ENCODE measurements at places on chromosomes 11 and 22. TPM values are rescaled to one million over a fixed set of nuclear protein-coding genes. Genes with fewer than 3 reads are reported as not detected.

- no peak for DNase-seq
These were observed 21.8 kb downstream of the XKR3 start for GRCh38 chr22:16803255-16803917.

- peak; percentile 34 for DNase-seq
These were observed 43.2 kb downstream of the PANX1 start for GRCh38 chr11:94171693-94172440.

GRCh38 chr11:74838188-74838587 lies 89.5 kb downstream of the RNF169 start:
- DNase-seq: no peak

DNA sequence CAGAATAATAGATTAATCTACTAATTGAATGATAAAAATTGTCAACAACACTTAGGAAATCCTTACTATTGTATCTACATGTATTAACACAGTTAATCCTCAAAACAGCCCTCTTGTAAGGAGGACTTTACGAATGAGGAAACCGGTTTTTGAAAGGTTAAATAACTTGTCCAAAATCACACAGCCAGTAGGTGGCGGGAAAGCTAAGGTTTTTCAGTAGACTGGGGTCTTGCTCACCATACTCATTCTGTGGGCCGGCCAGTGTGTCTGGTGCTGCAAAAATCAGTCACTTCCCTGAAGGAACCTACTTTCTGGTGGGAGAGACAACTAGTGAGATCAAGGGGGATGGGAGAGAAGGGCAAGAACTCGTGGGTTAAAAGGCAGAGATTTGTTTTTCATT lies 3.8 kb downstream of the DCPS start:
- no peak for DNase-seq

GRCh38 chr22:20578192-20578591 lies 70.8 kb downstream of the MED15 start:
- DNase-seq: peak; percentile 55

- DNase-seq: no peak
These were observed 164.3 kb downstream of the AASDHPPT start for GRCh38 chr11:106241601-106242257.

GRCh38 chr11:27390318-27391295 lies 27.6 kb upstream of the CCDC34 start:
- no peak for DNase-seq

GRCh38 chr11:30017445-30017895 lies 640 bp upstream of the KCNA4 start:
- DNase-seq: no peak

DNA sequence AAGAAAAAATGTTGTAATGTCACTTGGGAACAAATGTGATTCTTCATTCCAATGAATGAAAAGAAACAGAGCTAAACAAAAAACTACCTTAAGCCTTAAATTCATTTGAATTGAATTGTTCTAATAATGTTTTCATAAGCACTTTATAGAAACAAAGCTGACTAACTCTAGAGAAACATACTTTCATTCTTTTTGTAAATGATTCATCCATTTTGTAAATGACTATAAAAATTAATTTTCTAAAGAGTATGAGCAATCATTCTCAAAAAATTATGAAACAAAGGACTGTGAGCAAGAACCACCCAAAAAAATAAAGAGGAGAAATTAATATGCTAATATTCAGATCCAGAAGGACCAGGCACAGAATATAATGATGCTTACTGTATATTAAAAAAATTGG lies 986.5 kb upstream of the CHORDC1 start:
- DNase-seq: no peak

GRCh38 chr22:47172771-47173534 lies 410.5 kb downstream of the TBC1D22A start:
- DNase-seq: no peak

The UPK3A gene
- total RNA-seq: not detected

The SYT12 gene
- total RNA-seq: 0.15 TPM

The SELENOM gene
- total RNA-seq: 173 TPM

The MS4A1 gene
- total RNA-seq: not detected

The GDPD4 gene
- total RNA-seq: 0.69 TPM

Data from right cardiac atrium (tissue), 5 donors.